EL (cell line): ENCODE measurements at places on chromosomes 5 and 9.

DNA sequence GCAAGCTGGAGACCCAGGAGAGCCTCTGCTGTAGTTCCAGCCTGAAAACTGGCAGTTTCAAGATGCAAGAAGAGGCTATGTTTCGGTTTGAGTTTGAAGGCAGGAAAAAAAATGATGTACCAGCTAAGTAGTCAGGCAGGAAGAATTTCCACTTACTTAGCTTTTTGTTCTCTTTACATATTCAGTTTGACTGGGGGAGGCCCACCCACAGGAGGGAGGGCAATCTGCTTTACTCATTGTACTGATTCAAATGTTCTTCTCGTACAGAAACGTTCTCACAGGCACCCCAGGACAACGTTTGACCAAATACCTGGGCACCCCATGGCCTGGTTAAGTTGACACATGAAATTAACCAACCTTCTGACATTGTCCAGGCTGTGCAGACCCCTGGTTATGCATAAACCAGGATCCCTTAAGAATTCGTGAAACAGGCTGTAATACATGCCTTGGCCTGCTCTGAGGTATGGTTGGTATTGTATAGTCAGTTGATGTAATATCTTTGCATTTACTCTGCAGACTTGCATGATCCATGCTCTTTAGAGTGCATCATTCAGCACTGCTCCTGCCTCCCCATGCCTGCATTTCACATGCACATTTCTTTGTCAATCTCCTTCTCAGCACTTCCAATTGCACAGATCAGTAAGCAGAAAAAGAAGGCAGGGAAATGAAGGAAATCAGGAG lies 687.1 kb downstream of the TAF11L14 start:
- DNase-seq, result no peak

- DNase-seq, result peak; percentile 62
These were observed 830 bp downstream of the ADAMTSL1 start for GRCh38 chr9:18474783-18475182.

- peak; percentile 25 for DNase-seq
These were observed 27.7 kb upstream of the PAX5 start for GRCh38 chr9:37061768-37062167.

GRCh38 chr9:78856144-78856543 lies 559.2 kb downstream of the PSAT1 start:
- DNase-seq, result no peak

DNA sequence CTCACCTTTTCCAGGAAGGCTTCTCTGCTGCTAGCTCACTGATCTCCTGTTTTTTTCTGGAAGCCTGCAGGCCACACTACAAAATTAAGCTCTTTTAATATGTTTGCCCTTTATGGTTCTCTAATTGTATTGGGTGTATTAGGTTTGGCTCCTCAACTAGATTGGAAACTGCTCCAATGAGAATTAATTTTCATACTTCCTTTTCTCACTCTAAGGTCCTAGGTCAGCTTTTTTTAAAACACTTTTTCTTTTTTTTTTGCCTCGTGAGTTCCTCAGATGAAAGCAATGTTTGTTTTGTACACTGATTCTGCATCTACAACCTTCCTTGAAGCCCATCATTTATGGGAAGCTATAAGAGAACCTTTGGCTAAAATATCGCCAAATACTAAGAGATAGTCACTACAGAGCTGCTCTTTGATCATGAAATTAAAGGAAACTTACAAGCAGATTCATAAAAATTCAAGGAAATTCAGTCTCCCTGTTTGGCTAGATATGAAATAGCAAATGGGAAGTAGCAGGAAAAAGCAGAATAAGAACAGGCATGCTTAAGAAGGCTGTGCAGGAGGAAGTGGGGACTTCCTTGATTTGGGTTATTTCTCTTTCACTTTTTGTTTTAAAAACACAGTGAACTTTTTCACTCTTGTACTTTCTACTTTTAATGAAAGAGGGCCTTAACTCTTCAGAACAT lies 55.2 kb upstream of the FYB1 start:
- DNase-seq, result peak; percentile 18

GRCh38 chr9:17928228-17928627 lies 349.4 kb downstream of the SH3GL2 start:
- DNase-seq, result no peak

GRCh38 chr5:35672995-35673394 lies 55.3 kb downstream of the SPEF2 start:
- DNase-seq, result no peak

DNA sequence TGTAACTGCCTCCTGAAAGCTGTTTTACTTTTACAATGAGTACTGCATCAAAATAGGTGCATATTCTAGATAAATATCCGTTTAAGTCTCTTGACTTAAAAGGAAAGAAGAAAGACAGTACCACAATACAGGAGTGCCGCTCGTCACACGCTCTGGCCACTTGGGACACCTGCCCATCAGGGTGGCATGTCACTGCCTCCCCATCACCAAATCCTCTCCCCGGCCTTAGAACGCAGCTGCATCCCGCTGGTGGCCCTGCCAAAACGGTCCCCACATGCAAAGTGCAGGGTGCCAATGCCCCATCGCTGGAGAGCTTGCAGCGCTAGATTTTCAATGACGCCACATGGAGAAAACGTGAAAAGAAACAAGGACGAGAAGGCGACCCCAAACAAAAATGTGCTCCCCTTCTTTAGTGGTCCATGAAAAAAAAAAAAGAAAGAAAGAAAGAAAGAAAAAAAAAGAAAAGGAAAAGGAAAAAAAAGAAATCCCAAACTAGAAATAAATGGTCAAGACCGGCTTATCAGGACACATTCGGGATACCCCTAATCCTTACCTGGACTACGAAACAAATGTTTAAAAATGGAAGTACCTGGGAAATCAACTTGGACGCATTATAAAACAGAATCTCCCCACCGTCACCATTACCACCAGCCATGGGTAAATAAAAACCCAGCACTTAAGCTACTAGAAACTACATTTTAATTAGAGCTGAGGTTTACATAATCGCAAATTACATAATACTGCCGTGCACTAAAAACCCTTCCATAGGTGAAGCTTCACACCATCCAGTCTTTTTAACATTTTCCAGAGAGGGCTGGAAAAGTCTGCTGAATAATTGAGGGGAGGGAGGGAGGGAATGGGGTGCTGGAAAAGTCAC lies 1.0 kb downstream of the ANKH start:
- no peak for DNase-seq

DNA sequence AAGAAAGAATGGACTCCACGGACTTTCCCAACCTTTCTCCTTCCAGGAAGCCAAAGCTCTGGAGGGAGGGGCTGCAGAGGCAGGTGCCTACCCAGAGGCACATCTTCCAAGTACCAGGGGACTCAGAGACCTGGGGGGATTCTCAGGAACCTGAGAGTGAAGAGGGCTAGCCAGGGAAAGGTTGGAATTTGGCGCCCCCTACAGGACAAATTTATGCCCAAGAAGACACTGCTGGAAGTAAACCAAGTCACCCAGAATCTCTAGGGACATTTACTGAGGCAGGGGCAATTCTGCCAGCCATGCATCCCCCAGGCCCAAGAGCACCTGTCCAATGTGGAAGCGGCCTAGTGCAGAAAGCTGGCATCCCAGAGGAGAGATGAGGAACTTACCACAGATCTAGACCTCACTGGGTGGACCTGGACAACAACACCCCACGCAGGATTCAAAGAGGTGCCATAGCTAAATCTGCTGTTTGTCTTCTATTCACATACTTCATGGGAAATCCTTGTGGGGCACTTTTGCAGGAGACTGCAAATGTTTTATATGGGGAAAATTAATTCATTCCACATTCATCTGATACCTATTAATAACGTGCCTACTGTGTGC lies 25.9 kb upstream of the IDNK start:
- peak; percentile 38 for DNase-seq

DNA sequence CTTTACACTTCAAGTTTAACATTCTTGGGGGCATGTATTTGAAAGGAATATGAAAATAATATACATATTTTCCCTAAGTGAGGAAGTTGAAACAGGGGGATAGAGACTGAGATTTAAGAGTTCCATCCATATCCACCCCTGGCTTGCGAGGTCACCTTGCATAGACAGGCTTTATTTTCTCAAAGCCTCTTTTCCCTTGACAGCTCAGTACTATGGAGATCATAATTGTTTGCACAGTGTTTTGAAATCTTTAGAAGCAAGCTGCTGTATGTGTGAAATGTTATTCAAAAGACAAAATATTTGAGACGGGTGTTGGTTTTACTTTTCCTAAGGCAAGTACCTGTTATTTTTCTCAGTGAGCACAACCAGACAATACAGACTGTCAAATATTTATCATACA lies 163.1 kb downstream of the LRRC70 start:
- DNase-seq, result no peak

GRCh38 chr5:53239301-53239990 lies 129.9 kb upstream of the MOCS2 start:
- no peak for DNase-seq

GRCh38 chr9:90641884-90642487 lies 638 bp downstream of the DIRAS2 start:
- DNase-seq, result no peak

DNA sequence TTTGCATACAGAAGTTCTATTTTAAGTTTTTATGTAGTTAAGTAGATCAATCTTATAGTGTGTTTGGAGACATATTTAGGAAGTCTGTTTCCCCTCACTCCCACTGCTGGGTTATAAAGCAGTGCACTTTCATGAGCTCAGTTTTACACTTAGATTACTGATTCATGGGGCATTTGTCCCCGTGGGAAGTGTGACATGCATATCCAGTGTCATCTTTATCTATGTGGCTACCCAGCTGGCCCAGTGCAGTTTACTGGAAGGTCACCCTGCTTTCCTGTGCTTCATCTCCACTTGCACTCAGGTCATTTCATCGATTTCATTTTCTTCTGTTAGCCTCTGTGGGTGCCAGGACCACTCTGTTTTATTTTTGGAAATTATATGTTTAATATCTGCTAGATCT lies 49.1 kb downstream of the ADCY2 start:
- no peak for DNase-seq

GRCh38 chr5:43396762-43397304 lies 15.4 kb downstream of the CCL28 start:
- peak; percentile 35 for DNase-seq

DNA sequence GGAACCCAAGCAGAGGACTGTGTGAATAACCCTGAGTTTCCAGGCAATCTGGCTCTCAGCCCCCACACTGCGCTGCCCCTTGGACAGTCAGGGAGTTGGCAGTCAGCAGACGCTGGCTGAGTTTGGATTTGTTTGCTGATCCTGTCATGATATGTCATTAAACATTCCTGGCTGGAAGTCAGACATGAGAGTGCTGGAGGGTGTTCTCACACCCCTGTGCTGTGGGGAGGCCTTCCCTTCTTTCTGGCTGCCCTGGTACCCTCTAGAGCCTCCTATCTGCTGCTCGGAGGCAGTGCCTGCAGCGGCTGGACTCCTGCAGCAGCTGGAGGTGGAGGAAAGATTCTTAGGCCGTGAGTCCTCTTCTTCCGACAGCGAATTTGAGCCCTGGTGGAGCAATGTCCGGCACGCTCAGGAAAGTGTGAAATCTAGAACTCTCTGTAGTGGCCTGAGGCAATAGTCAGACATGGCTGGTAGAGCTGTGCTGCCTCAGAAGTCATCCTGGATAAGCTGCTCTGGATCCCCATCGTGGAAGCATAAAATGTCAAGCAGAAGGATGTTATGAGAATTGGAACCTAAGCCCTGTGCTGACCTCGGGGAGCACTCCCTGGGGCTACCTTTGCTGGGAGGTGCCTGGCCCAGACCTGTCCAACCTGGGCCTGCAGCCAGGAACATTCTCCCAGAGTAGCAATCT lies 72.0 kb downstream of the PDE8B start:
- peak; percentile 96 for DNase-seq

GRCh38 chr9:135565636-135566035 lies 4.1 kb downstream of the PAEP start:
- DNase-seq, result no peak

GRCh38 chr5:172868436-172868923 lies 34.4 kb downstream of the ERGIC1 start:
- DNase-seq, result peak; percentile 84

DNA sequence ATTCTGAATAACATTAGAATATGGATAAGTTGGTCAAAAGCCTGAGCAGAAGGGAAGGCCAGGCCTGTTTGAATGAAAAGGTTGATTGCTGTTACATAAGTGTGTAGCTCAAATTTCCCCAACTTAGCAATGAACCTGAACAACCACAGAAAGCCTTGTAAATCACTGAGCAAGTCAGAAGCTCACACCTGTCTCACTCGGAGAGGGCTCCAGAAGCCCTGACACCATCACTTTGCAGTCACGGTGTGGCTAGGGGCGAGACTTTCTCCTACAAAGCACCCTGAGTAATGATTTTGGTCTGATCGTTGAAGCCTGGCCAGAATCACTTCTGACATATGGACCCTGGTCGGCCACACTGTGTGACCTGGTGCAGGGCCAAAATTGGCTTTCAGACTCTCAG lies 62.0 kb downstream of the MTX3 start:
- DNase-seq, result no peak

DNA sequence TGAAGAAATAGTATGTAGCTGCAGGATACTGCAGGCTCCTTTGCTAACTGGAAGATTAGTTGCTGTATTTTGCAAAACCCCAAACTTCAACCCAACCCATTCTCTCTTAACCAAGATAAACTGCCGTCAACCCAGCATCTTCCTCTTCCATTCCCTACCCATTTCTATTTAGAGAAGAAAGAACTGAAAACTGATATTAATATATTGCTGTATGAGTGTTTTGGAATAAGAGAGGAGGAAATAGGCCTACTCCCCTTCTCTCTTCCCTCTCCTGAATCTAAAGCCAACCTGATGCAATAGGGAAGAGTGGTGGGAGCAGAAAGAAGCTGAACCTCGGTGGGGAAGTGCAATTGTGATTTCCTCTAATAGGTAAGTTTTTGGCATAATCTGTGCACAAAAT lies 83.7 kb downstream of the TMEM215 start:
- DNase-seq, result no peak

GRCh38 chr5:76256116-76256889 lies 146.8 kb upstream of the IQGAP2 start:
- DNase-seq, result peak; percentile 55

DNA sequence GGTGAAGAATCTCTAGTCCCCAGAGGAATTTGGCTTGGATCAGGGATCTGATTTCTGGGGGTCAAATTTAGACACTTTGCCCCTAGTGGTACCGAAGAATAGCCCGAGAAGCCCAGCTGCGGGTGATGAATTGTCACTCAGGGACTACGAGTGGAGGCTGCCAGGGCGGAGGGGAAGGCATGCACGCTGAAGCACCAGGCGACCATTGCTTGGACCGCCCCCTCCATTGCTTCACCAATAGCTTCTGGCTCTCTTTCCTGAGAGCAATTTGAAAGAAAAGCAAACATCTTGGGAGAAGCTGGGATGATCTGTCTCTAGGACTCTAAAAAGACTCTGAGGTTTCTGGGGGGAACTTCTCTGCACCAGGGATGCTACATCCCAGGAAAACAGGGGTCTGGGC lies 137.6 kb downstream of the CRB2 start:
- DNase-seq, result no peak

DNA sequence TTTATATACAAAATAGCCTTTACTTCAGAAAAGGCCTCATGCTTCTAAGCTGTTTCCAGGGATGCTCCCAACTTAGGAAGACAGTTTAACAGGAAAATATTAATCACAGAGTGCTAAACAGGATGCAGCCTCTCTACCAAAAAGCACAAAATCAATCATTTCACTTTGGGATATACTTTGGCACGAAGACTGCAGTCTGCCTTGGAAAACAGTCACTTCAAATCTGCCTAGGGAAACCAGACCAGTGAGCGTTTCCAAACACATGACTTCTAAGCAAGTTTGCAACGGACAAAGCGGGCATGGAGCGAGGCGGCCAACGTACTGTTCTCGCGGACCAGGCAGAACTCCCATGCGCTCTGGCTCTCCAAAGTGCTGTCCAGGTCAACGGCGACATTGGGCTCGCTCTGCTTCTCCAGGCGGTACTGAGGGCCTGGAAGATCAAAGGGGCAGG lies 201.0 kb downstream of the MAPKAP1 start:
- no peak for DNase-seq

- DNase-seq, result peak; percentile 75
These were observed 177.3 kb upstream of the FST start for GRCh38 chr5:53303105-53303504.

- DNase-seq, result no peak
These were observed 63.7 kb downstream of the LURAP1L start for GRCh38 chr9:12838546-12838945.
